Omental fat pad (tissue), 4 donors: ENCODE measurements at places on chromosomes 6 and 20. TPM values are rescaled to one million over a fixed set of nuclear protein-coding genes. Genes with fewer than 3 reads are reported as not detected.

- DNase-seq: no peak
Measured at GRCh38 chr20:48287552-48288170, 502.4 kb upstream of the SULF2 start.

DNA sequence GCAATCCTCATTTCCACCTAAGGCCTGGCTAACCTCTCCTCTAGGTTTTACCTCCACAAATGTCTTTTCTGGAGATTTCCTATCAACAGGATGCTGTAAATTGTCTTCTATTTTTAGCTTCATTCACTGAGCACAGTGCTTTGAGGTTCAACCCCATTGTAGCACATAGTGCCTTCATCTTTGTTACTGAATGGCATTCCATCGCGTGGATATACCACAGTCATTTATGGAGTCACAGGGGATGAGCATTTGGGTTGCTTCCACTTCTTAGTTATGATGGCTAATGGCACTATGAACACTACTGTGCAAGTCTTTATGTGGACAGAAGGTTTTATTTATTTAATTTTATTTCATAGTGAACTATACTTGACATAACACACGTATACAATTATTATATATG, 387.1 kb downstream of the SMOC2 start:
- no peak for DNase-seq

GRCh38 chr6:7413151-7413823, 23.7 kb downstream of the RIOK1 start:
- no peak for DNase-seq

DNA sequence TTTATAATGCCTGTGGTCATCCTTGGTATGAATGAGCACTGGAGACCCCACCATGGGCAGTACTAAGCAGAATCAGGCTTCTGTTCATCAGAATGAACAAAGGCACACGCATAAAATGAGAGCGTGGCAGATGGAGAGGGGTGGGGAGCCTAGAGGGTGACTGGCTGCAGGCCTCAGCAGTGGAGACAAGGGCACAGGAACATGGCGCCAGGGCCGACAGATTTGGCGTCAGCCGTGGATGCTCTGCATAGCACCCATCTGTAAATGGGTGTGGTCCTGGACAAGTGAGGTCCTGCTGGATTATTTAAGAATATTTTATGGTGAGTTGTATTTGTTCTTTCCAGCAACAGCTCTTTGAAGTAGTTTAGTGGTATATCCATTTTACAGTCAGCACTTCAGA, 33.1 kb downstream of the E2F3 start:
- no peak for DNase-seq

Gene TFAP2A
- not detected for total RNA-seq

Gene SCAND1
- total RNA-seq: 102 TPM
